ENCODE measurements at places on chromosomes 3 and 15. TPM values are rescaled to one million over a fixed set of nuclear protein-coding genes. Genes with fewer than 3 reads are reported as not detected.

CLDN1 gene
- total RNA-seq: 0.34 TPM

ARIH2 gene
- 180 TPM for total RNA-seq

SCN11A gene
- total RNA-seq: 0.05 TPM

ANKRD63 gene
- not detected for total RNA-seq

NKIRAS1 gene
- total RNA-seq: 4.5 TPM

SKOR1 gene
- total RNA-seq: 0.21 TPM

SLC9C1 gene
- not detected for total RNA-seq

All from activated T-helper 1 cell treated with anti-CD3 and anti-CD28 coated beads, Interleukin-12 subunit alpha, Interleukin-12 subunit beta, Interleukin-2, Interleukin-4 antibody, amounts not matched to agents 30 ng/mL and 10 ng/mL and 1 ng/mL, durations not matched to agents 14 hours and 24 hours and 36 hours (primary cell).